ENCODE measurements at places on chromosomes 3 and 15.

GRCh38 chr3:65190111-65190510 is 502.3 kb upstream of the ADAMTS9 start:
- DNase-seq, result no peak

DNA sequence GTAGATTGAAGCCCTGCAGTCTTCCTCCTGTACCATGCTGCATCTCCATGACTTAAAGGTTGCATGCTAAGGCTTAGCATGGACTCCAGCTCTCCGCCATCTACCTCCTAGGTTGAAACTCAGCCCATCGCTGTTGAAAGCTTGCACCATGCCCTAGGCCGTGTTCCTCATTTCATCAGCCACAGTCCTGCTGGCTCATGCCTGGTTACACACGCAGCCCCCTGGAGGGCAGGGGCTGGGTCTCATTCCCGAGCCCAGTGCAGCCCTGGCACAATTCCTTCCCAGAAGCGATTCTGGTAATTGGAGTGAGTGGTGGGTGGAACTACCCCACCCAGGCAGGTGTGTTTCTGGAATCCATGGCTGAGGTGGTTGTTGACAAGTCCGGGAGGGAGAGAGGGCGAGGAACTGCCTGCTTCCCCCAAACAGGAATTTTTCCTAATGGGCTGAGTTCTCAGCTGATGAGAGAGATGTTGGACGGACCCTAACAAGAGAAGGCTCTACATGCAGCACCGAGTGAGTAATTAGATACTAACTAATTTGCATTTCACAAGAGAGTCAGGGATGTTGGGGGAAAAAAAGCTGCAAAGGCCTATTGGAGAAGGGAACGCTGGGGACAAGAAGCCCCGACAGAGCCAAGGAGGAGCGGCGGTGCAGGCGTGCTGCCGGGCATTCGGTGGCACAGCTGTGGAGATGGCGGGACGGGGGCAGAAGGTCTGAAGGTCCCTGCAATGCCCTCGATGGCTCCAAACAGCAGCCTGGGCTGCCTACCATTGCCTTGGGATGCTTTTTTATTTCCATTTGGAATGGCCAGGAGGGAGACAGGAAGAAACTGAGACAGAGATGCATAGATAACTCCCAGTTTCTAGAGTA is 92.3 kb upstream of the TLE3 start:
- DNase-seq, result no peak

- DNase-seq, result no peak
Observed at GRCh38 chr15:38028869-38029268, 94.4 kb downstream of the TMCO5A start.

- DNase-seq, result no peak
Observed at GRCh38 chr3:14793126-14793857, 25.5 kb upstream of the FGD5 start.

DNA sequence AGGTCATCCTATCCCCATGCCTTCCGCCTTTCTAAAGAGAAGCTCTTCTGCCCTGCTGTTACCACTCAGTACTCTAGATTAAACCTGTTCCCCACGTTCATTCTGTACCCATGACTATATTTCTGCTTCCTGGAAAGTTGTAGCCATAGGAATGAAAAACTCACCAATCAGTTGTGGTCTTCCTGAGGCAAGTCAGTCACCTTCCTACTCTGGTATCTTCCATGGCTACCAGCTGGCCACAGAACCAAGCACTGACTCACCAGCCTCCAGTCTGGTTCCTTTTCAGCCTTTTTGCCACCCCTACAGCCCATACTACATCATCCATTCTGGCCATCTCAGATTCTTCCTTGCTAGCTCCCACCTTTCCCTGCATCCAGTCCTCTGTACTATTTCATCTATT is 46.4 kb downstream of the TMEM44 start:
- no peak for DNase-seq

- DNase-seq, result no peak
Observed at GRCh38 chr3:37956723-37957538, 33.7 kb upstream of the VILL start.

DNA sequence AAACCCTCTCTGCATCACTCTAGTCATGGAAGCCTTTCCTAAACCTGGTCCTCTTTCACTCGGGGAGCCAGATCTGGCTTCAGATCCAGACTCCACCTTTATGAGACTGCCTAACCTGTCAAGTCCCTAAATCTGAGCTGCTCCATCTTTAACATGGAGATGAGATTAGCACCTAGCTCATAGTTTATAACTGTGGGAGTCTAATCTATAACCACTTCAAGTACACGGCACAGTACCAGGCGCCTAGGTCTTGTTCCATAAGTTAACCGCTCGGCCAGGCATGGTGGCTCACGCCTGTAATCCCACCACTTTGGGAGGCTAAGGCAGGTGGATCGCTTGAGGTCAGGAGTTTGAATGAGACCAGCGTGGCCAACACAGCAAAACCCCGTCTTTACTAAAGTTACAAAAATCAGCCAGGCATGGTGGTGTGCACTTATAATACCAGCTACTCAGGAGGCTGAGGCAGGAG is 30.3 kb downstream of the TPM1 start:
- no peak for DNase-seq

DNA sequence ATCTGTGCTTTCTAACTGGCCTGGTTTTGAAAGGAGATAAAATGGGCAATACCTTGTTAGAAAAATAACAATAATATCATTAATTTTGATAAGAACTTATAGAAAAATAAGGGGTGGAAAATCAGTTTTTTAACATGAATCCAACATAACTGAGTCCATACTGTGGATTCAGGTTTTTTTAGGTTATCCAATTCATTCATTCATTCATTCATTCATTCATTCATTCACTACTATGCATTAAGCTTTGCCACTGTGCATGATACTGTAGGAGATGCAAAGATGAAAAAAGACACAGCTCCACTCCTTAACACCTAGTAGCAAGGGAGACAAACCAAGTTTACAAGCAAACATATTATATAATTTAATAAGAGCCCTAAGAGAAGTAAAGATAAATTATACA is 97.0 kb upstream of the TNIK start:
- no peak for DNase-seq
